ENCODE measurements at places on chromosomes 2 and 18.

- DNase-seq: no peak
These were observed 7.0 kb downstream of the TRAPPC12 start for GRCh38 chr2:3386448-3386958.

- DNase-seq: no peak
These were observed 240.2 kb downstream of the ALPK2 start for GRCh38 chr18:58388736-58389135.

GRCh38 chr2:10591207-10591606, 98.6 kb downstream of the NOL10 start:
- DNase-seq: no peak

DNA sequence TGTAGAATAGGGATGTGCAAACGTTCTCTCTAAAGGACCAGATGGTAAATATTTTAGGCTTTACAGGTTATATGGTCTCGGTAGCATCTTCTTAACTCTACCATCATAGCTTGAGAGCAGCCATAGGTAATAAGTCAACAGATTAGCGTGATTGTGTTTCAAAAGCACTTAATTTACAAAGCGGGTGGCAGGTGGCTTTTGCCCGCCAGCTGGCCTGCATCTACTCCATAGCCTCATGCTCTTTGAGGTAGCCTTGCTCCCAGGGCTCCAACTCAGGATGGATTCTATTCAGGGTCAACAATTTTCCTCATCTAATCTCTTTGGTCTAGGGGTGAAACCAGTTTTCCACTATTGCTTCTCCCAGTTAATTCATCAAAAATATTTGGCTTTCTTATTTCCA, 5.0 kb upstream of the ATP9B start:
- no peak for DNase-seq

Measured in HTR-8/SVneo (cell line).